Effector memory CD8-positive, alpha-beta T cell (primary cell): ENCODE measurements at places on chromosomes 12 and 14.
A peak's percentile ranks its signal among the peaks of the same experiment; 100 is the strongest.

DNA sequence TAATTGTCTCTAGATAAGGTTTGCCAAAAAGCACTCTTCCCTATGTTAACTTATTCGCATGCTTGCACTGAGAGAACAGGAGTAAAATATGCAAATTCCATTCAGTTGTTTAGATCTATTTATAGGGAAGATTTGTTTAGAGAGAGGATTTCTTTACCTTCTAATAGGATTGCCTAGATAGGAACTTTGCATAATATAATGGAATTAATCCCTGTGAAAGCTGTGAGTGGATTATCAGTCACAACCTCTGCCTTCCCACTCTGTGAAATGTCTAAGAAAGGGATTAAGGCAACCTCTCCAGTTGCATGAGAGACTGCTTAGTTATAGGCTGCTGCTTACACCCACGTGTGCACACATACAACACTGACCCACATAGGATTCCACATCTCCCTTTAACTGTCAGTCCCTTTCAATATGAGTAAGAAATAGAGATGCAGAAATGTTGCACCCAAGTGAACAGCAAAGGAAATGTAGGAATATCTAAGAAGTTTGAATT is 83.2 kb downstream of the ALG10B start:
- no peak for DNase-seq

DNA sequence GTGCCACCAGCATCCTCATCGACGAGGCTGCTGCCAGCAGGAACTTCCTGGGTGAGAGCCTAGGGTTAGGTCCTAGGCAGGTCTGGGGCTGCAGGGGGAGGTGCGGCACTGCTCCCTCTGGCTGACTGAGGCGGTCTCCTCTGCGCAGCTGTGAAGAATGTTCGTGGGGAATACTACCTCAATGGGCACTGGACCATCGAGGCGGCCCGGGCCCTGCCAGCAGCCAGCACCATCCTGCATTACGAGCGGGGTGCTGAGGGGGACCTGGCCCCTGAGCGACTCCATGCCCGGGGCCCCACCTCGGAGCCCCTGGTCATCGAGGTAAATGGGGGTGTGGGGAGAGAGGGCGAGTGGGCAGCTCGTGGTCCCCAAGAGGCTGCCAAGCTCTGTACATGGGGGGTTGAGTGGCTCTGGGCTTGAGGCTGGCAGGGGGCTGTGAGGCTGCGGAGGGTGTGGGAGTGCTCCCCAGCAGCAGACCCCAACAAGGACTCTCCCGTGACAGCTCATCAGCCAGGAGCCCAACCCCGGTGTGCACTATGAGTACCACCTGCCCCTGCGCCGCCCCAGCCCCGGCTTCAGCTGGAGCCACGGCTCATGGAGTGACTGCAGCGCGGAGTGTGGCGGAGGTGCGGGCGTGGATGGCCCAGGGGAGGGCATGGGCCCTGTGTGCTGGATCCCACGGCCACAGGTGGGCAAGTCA is 14.4 kb downstream of the PAPLN start:
- no peak for DNase-seq

DNA sequence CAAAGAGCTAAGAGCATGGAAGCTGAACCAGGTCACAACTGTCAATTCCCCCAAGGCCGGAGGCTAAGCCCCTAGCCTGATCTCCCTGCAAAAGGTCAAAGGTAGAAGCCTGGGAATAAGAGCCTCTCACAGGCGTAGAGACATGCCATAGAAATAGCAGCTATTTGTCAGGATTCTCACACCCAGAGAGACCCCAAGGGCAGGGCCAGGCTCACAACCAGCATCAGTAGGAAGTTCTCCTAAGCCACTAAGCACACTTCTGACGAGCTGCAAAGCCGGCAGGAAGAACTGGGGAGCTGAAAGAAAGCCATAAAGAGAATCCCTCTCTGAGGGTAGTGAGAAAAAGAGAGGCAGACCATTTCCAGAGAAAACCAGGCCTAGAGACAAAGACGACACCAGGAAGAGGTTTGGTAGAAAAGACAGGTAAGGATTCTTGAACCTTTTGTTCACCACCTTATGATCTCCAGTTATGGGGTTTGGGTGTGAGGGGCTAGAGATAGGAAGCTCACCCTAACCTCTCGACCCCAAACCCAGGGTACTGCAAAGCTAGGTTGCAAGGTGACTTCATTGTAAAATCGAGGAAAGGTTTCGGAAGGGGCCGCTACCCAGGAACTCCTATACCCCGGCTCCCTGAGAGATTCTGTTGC is 1.0 kb downstream of the SMARCC2 start:
- DNase-seq = no peak

DNA sequence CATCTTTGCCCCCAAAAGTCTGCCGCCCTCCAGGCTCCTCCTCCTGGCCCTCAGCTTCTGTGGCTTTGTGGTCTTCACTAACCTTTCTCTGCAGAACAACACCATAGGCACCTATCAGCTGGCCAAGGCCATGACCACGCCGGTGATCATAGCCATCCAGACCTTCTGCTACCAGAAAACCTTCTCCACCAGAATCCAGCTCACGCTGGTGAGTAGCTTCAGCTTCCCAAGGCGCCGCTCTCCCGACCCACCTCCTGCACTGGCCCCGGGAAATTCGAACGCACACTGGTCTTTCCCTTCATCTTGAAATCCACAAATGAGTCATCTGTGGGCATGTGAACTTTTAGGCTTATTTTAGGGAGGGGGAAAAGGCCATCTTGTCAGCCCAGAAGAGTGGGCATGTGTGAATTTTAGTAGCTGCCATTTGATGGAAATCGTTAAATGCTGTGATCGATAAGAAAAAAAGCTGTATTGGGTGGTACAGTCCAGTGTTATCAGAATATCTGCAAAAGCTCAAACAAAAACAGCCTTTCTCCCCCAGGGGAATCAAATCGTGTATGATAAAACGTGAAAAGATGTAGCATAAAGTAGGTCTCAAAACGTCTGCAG is 700 bp downstream of the SLC35E3 start:
- peak; percentile 19 for DNase-seq

GRCh38 chr14:88348546-88348945 is 25.5 kb upstream of the KCNK10 start:
- no peak for DNase-seq

- no peak for DNase-seq
Observed at GRCh38 chr12:80830533-80831088, 107.1 kb downstream of the LIN7A start.

GRCh38 chr12:68761901-68762630 is 16.1 kb downstream of the SLC35E3 start:
- no peak for DNase-seq

- DNase-seq = peak; percentile 40
Observed at GRCh38 chr12:69330475-69331473, 17.4 kb upstream of the LYZ start.

DNA sequence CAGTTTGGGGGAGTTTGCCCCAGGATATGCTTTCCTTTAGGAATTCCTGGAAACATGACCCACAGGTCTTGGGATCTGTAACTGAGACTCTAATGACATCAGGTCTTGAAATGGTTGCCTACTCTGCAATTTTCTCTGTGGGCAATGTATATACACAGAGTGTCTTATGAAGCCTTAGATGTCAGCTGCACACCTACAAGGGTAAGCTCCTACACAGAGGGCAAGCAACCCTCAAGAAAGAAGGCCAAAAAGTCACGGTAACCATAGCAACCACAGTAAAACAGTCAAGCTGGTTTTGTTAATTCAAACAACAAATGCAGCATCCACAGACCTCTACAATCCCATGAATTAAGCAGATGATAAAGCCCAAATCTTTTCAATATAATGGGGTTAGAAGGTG is 293.0 kb downstream of the SSPN start:
- DNase-seq = no peak

GRCh38 chr14:56708704-56709103 is 101.6 kb downstream of the OTX2 start:
- no peak for DNase-seq

- DNase-seq = no peak
Observed at GRCh38 chr14:99462210-99462609, 18.4 kb downstream of the SETD3 start.

GRCh38 chr12:54378796-54379397 is 5.6 kb downstream of the ZNF385A start:
- no peak for DNase-seq

DNA sequence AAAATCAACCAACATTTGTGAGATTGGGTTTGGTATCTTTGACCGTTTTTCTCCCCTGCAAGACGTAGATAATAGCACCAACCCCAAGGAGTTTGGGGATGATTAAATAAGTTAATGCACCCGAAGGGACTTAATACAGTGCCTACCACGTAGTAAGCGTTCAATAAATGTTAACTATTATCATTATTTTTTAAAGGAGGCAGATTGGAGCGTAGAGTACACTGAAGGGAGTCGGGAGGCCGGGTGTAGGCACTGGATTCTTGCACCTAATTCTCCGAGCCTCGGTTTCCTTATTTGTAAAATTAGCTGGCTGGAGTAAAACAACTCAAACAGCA is 367 bp upstream of the FRS2 start:
- no peak for DNase-seq

GRCh38 chr14:86938320-86938719 is 1054.7 kb downstream of the GALC start:
- DNase-seq = no peak

GRCh38 chr14:71688576-71688975 is 243.7 kb upstream of the RGS6 start:
- no peak for DNase-seq

DNA sequence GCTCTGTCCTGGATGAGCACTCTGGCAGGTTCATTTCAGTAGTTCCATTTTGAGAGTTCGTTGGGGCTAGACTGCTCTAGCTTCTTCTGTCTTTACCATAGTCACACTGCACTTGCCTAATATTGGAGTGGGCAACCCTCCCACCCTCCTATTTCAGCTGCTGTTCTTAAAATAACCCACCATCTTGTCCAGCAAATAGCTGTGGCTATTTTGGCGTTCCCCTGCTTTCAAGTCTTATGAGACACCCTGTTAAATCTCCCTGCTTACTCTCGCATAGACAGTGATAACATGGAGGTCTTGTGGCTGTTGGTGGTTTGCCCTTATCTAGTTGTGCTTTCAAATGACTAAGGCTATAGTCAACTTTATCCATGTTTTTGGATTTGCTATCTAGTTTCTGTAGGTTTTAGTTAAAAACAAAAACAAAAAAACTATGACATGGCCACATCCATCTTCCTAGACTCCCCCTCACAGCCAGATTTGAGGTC is 65.5 kb downstream of the LRP6 start:
- DNase-seq = no peak

DNA sequence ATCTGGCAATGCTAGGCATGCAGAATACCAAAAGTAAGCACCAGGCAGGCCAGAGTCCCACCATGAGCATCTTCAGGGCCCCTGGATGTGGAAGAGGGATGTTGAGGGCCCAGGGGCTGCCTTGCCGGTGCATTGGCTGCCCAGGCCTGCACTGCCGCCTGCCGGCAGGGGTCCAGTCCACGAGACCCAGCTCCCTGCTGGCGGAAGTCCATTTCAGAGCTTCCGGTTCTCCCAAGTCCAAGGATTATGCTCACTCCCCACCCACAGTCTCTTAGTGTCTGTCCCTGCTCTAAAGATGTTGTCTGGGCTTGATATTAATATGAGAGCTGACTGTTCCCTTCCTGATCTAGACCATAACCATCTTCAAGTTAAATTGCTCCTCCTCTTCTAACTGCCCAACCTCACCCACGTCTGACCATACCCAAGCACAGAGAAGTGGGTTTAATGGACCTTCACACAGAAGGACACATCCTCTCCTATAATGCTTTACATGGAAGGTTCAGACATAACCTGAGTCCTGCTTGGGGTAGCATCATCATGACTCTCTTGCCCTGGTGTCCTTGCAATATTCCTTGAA is 117.4 kb downstream of the DAD1 start:
- no peak for DNase-seq

- no peak for DNase-seq
Observed at GRCh38 chr14:90661866-90662265, 154.4 kb downstream of the TTC7B start.

- DNase-seq = no peak
Observed at GRCh38 chr12:70534466-70534865, 102.8 kb downstream of the PTPRB start.

GRCh38 chr12:15201056-15201455 is 20.2 kb downstream of the RERG start:
- no peak for DNase-seq

GRCh38 chr12:90987520-90987919 is 17.3 kb downstream of the EPYC start:
- DNase-seq = no peak

GRCh38 chr12:19998411-19998810 is 369.9 kb upstream of the PDE3A start:
- DNase-seq = no peak

DNA sequence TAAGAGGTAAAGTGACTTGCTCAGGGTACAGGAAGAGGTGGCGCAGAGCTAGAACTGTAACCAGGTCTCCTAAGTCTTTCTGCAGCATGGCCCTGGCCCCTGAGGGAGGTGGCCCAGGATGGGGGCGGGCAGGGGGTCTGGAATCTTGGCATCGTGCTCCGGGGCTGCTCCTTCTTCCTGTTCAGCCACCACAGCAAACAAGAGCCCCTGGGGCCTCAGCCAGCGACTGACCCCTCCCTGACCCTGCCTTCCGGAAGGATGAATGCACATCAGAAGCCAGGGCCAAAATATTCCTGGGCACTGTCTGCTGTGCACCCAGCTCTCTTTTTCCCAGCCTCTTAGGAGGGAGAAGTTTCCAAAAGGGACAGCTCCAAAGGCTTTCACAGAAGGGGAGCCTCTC is 242.8 kb downstream of the DPF3 start:
- no peak for DNase-seq

- no peak for DNase-seq
Observed at GRCh38 chr12:15526033-15526432, 203.7 kb downstream of the PTPRO start.

GRCh38 chr12:50564237-50564947 is 59.6 kb downstream of the DIP2B start:
- no peak for DNase-seq

DNA sequence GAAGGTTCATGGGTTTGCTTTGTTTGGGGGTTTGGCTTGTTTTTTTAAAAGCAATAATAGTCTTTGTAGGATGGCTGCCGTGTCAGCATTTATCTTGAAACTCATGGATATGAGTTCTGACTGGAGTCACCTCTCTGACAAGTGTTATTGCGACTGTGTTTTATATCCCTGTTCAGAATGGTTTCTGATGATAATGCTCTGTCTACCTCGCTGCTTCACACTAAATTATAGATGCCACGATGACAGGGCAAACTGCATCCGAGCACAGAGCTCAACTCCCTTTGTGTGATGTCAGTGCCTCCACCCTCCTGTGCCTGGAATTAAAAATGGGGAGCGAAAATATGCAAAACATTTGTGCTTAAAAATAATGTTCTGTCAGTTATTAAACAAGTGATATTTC is 250.8 kb downstream of the EGLN3 start:
- no peak for DNase-seq

DNA sequence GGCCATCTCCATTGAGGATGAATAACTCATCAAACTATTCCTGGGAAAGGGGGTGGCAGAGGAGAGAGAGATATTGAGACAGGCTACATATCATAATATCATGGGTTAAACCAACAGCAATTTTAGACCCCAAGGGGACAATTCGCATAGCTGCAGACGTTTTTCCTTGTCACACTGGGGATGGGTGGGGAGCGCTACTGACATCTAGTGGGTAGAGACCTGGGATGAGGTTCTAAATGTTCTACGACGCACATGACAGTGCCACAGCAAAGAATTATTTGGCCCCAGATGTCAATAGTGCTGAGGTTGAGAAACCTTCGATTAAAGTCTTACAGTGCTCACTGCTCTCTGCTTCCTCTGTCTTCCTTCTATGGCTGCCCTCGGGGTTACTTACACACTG is 425.6 kb downstream of the NRXN3 start:
- DNase-seq = no peak

GRCh38 chr12:93569656-93570551 is 2.6 kb upstream of the SOCS2 start:
- peak; percentile 60 for DNase-seq
